ENCODE measurements at places on chromosomes 3 and 15. TPM values are rescaled to one million over a fixed set of nuclear protein-coding genes. Genes with fewer than 3 reads are reported as not detected.

LEKR1 gene
- total RNA-seq = 0.16 TPM

UROC1 gene
- not detected for total RNA-seq

TIMP4 gene
- total RNA-seq = 0.08 TPM

GRCh38 chr15:41915255-41915994 lies 21.6 kb upstream of the SPTBN5 start:
- H3K4me3 ChIP-seq = no peak overlapping the region
- no peaks in the 10 kb centered on the region for H3K27me3 ChIP-seq
- peaks cover 76% of the 10 kb centered on the region for H3K36me3 ChIP-seq
- H3K4me1 ChIP-seq = peaks cover 27% of the 10 kb centered on the region

- no peaks in the 10 kb centered on the region for H3K4me1 ChIP-seq
- H3K27ac ChIP-seq = no peak overlapping the region
- no peak overlapping the region for H3K4me3 ChIP-seq
- no peak for DNase-seq
Observed at GRCh38 chr3:49902511-49903345, 945 bp downstream of the MST1R start.

- H3K27ac ChIP-seq = no peak overlapping the region
- H3K4me1 ChIP-seq = no peaks in the 10 kb centered on the region
- H3K27me3 ChIP-seq = no peaks in the 10 kb centered on the region
- no peak for DNase-seq
Observed at GRCh38 chr3:152842413-152842812, 7.5 kb downstream of the P2RY1 start.

GRCh38 chr15:77719450-77719849 lies 86.7 kb upstream of the LINGO1 start:
- no peaks in the 10 kb centered on the region for H3K36me3 ChIP-seq
- H3K4me1 ChIP-seq = no peaks in the 10 kb centered on the region
- H3K27me3 ChIP-seq = peaks cover 19% of the 10 kb centered on the region
- DNase-seq = no peak

DNA sequence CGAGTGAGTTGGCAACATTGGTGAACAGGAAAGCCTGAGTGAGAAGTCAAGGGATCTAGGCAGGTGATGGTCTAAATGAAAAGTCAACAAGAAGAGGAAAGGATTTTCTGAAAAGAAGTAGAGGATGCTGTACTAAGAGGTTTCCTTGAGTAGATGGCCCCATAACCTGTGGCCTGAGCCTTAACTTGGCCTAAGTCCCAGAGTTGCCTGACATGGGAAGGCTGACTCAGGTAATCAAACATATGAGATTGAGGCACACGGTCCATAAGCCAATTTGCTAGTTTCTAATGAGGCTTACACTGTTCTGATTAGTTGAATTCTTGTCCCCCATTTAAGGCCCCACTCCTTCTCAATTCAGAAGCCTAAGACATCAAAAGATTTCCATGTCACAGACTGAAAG lies 262.5 kb upstream of the LMCD1 start:
- no peak overlapping the region for H3K4me3 ChIP-seq
- no peak for DNase-seq
- no peaks in the 10 kb centered on the region for H3K4me1 ChIP-seq
- H3K27ac ChIP-seq = no peak overlapping the region
- H3K27me3 ChIP-seq = no peaks in the 10 kb centered on the region
- H3K36me3 ChIP-seq = no peaks in the 10 kb centered on the region

DNA sequence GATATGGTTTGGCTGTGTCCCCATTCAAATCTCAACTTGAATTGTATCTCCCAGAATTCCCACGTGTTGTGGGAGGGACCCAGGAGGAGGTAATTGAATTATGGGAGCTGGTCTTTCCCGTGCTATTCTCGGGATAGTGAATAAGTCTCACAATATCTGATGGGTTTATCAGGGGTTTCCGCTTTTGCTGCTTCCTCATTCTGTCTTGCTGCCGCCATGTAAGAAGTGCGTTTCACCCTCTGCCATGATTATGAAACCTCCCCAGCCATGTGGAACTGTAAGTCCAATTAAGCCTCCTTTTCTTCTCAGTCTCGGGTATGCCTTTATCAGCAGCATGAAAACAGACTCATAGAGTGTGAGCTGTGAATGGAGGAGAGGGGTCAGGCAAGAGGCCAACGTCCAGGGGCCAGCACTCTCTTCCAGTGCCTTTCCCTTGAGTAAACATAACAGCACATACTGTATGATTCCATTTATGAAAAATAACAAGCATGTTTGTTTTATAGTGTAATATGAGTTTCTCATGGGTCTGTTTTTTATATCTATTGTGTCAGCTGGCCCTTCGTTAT lies 16.3 kb upstream of the LCTL start:
- peaks cover 22% of the 10 kb centered on the region for H3K4me1 ChIP-seq
- H3K27me3 ChIP-seq = no peaks in the 10 kb centered on the region
- no peak overlapping the region for H3K4me3 ChIP-seq
- no peak overlapping the region for H3K27ac ChIP-seq
- H3K36me3 ChIP-seq = no peaks in the 10 kb centered on the region

DNA sequence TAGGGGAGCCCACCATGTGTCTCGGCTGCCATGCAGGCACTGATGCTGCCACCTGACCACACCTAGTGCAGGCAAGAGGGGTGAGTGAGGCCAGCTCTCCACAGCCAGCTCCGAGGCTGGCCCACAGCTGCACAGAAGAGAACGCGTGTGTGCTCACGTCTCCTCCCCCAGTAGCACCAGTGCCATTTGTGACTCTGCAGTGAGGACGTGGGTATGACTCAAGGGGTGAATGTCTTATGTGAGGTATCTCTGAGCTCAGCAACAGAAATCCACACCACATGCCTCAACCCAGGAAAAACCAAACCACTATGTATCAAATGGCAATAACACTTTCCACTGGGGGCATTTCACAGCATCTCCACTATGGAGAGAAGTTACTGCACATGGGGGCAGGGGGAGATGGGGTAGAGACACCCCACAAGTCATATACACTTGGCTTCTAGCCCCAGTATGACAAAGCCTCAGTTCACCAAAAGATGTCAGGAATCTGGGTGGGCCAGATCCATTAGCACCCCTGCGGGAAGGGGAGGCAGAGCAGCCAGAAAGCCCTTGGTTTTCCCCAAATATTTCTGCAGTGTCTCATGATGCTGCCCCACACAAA lies 87.6 kb downstream of the LRIG1 start:
- peak; percentile 76 for DNase-seq
- H3K36me3 ChIP-seq = peaks cover 13% of the 10 kb centered on the region
- no peaks in the 10 kb centered on the region for H3K27me3 ChIP-seq
- no peak overlapping the region for H3K4me3 ChIP-seq

DNA sequence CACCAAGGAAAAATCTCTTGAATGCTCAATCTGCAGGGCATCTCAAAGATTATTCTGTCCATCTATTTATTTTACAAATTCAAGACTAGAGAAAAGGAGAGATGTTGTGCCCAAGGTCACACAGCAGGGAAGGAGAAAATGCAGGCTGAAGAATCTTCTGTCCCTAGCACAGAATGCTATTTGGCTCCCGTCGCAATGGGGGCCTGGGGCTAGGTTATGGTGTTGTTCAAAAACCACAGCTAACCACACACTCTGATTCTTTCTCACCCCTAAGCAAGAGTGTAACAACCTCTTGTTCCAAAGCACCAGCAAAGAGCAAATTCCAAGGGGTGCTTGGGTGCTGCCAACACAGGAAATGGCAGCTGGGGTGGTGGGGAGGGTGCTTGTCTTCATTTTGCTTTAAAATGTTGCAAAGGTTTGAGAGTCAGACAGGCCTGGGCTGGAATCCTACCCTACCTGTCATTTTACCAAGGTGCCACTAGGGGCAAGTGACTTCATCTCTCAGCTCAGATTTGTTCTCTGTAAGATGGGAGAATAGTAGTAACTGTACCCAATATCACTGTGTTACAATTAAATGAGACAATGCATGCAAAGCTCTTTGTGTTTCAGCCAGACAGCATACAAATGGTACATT lies 112.5 kb downstream of the ADAMTS9 start:
- H3K27me3 ChIP-seq = no peaks in the 10 kb centered on the region
- peak overlapping the region; percentile 56 for H3K27ac ChIP-seq
- peaks cover 53% of the 10 kb centered on the region for H3K4me1 ChIP-seq
- no peak overlapping the region for H3K4me3 ChIP-seq
- no peak for DNase-seq
- no peaks in the 10 kb centered on the region for H3K36me3 ChIP-seq

GRCh38 chr15:50107591-50108408 lies 11.2 kb downstream of the ATP8B4 start:
- no peak for DNase-seq
- no peaks in the 10 kb centered on the region for H3K27me3 ChIP-seq
- H3K27ac ChIP-seq = no peak overlapping the region
- H3K4me3 ChIP-seq = no peak overlapping the region
- no peaks in the 10 kb centered on the region for H3K4me1 ChIP-seq

GRCh38 chr3:148173851-148174250 lies 523.9 kb upstream of the AGTR1 start:
- H3K4me3 ChIP-seq = no peak overlapping the region
- DNase-seq = no peak
- no peaks in the 10 kb centered on the region for H3K36me3 ChIP-seq
- H3K4me1 ChIP-seq = no peaks in the 10 kb centered on the region

All from SJSA1 (cell line).